ENCODE measurements at places on chromosomes 12 and 14.

GRCh38 chr12:65308601-65309071, 30.2 kb downstream of the MSRB3 start:
- DNase-seq: no peak

GRCh38 chr12:124642105-124642504, 74.7 kb upstream of the NCOR2 start:
- DNase-seq: no peak

DNA sequence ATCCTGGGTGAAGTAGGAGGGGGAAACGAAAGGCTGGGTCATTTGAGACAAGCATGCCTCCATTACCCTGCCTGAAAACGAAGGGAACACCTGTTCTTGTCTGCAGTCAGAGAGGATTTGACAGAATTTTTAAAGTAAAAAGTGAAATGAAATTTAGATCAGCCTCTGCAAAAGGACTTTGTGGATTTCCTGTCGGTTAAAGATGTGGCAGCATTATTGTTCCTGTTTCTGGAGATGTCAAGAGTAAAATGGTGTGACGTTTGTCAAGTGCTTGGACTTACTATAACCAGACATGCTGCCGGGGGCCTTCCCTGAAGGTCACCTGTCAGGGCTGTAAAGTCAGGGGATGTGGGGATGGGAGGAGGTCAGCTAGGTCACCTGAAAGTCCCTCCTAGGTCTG, 32.0 kb downstream of the NRXN3 start:
- DNase-seq: no peak

DNA sequence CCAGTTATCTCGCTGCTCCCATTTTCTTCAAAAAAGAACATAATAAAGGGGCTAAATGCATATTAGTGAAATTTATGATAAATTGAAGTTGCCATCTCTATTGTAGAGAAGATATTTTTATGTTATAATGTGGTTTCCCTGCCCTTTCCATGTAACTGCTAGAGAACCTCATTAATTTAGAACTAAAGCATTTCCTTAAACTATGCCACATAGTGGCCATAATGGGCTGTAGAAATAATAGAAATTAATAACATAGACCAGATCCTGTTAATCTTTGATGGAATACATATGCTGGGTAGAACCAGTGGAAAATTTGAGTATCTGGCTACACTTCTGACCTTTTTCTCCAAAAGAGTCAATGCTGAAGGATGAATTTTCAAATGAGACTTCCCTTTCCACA, 376.7 kb downstream of the PDZRN4 start:
- DNase-seq: no peak

DNA sequence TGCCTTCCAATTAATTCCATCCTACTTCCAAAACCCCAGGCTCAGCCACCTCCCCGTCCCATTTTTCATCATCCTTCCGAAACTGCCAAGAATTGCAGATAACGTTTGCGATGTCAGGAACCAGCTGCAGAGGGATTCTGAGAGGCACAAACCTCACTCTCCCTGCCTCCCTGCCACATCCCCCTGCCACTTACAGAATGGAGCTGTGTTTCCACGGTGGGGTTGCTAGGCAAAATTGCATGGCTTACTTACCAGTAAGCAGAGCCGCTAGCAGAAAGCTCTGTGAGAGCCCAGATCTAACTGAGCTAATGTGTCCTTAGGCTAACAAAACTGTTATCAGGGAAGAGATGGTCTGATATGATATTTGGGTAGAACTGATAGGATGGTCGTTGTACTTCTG, 127.4 kb downstream of the KCNK10 start:
- no peak for DNase-seq

- DNase-seq: no peak
Observed at GRCh38 chr12:123105211-123105826, 45.6 kb downstream of the PITPNM2 start.

DNA sequence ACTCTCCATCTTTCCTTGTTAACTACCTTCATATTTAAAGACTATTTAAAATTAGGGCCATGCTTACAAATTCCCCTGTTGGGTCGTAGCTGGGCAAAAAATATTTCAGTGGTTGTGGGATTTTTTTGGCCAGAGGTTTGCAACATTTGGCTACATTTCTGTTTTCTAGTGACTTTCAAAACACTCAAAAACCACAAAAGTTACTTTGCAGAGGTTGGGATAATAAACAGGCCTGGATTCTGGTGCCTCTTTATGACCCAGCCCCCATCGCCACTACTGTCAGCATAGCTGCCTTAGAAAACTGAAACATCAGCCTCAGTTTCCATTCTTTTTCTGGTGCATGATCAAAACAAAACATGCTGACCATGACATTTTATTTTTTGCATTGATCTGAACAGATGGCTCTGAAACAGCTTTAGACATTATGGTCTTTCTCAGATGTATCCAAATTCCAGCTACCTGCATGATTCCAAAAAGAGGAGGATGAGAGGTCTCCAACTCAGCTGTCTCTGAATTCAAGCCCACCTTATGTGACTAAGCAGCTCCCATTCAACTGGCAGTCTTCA, 5.2 kb downstream of the DPF3 start:
- no peak for DNase-seq

- no peak for DNase-seq
Observed at GRCh38 chr14:104879983-104880565, 15.0 kb downstream of the CEP170B start.

- no peak for DNase-seq
Observed at GRCh38 chr12:61536525-61536924, 723.7 kb upstream of the USP15 start.

GRCh38 chr12:91367234-91367849, 184.7 kb upstream of the DCN start:
- DNase-seq: no peak

- DNase-seq: no peak
Observed at GRCh38 chr12:30188602-30189326, 405.0 kb upstream of the TMTC1 start.

GRCh38 chr12:3310271-3311026, 180.6 kb upstream of the PRMT8 start:
- no peak for DNase-seq

DNA sequence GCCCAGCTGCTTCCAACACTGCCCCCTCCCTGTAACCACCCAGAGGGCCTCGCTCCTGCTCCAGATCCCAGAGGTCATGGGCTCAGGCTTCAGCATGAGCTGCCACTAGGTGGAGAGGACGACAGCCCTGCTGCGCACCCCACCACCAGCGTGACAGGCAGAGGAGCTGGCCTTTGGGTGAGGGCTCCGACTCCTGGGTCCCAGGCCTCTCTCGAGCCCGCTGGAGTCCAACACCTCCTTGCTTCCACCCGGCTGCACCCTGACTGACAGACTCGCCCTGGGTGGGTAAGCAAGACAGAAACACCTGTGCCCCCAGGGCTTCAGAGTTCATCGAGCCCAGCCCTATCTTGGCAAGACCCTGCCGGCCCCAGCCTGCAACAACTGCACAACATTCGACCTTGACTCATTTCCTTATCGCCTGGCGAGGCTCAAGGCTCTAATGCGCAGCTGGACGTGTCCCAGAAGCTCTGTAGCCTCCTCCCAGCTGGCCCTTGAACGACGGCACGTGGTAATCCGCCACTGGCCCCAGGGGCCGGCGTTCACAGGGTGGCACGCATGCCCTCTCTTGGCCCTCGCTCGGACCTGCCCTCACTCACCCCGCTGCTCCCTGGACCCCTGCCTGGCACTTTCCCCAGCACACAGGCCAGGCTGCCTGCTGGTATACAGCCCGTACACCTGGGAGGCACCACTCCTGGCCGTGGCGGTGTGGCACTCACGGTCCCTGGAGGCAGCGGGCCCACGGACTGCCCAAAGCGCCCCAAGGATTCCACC, 28.0 kb downstream of the VPS37B start:
- no peak for DNase-seq

DNA sequence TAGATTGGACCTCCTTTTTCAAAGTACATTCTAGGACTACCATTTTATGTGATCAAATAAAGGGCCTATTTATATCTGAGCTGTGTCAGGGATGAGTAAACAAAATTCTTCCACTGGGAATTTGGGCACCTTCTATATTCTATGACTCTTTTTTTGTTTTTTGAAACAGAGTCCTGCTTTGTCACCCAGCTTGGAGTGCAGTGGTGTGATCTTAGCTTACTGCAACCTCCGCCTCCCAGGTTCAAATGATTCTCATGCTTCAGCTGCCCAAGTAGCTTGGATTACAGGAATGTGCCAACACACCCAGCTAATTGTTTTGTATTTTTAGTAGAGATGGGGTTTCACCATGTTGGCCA, 64.8 kb downstream of the DRAM1 start:
- no peak for DNase-seq

DNA sequence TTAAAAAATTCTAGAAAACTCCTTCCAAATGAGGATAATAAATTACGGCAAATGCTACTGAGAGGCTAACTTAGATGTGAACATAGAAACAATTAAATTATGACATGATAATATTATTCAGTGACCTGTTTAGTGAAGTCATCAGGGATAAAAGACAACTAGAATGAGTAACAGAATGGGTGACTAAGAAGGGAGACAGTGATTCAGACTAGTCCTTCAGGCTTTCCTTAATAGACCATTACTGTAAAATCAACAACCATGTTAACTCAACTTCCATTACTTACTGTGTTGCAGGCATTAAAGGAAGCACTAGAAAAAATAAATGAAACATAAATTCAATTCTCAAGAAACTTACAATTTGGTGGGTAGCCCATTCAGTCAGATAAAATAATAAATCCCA, 543.9 kb upstream of the LRFN5 start:
- DNase-seq: peak; percentile 5

- DNase-seq: no peak
Observed at GRCh38 chr12:5014269-5014668, 29.4 kb upstream of the KCNA5 start.

DNA sequence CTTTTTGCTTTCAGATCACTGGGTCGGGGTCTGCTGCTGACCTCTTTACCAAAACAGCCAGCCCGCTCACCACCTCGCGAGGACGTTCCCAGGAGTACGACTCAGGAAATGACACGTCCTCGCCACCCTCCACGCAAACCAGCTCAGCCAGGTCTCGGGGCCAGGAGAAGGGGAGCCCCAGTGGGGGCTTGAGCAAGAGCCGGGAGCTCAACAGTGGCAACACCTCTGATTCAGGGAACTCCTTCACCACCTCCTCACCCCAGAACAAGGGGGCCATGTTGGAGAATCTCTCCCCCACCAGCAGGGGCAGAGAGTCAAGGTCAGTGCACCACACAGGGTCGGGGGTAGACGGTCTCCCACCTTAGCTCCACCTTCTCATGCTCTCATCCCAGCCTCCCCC, 33.4 kb upstream of the HSPB8 start:
- no peak for DNase-seq

- DNase-seq: no peak
Observed at GRCh38 chr12:61267474-61267873, 992.7 kb upstream of the USP15 start.

- no peak for DNase-seq
Observed at GRCh38 chr14:47739541-47739940, 64.1 kb upstream of the MDGA2 start.

GRCh38 chr14:99257122-99257672, 14.8 kb downstream of the BCL11B start:
- no peak for DNase-seq

- DNase-seq: no peak
Observed at GRCh38 chr14:21385188-21385904, 1.5 kb upstream of the SUPT16H start.

GRCh38 chr12:62934239-62934798, 631 bp downstream of the PPM1H start:
- DNase-seq: no peak

DNA sequence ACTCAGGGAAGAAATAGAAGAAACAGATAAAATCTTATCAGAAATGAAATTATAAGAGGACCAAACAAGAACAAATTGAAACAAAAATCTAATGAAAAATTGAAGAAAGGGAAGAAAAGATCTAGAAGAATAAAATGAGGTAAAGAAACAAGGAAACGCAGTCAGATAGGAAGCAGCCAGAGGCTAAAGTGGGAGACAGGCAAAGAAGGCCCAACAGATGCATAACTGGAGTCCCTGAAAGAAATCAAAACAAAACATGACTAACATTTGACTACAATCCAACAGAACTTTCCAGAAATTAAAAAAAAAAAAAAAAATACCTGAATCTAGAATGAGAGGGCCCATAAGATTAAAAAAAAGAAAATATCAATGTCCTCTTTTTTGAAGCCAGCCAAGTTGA, 65.6 kb downstream of the AMN start:
- no peak for DNase-seq

- no peak for DNase-seq
Observed at GRCh38 chr12:115968211-115968610, 309.3 kb downstream of the MED13L start.

DNA sequence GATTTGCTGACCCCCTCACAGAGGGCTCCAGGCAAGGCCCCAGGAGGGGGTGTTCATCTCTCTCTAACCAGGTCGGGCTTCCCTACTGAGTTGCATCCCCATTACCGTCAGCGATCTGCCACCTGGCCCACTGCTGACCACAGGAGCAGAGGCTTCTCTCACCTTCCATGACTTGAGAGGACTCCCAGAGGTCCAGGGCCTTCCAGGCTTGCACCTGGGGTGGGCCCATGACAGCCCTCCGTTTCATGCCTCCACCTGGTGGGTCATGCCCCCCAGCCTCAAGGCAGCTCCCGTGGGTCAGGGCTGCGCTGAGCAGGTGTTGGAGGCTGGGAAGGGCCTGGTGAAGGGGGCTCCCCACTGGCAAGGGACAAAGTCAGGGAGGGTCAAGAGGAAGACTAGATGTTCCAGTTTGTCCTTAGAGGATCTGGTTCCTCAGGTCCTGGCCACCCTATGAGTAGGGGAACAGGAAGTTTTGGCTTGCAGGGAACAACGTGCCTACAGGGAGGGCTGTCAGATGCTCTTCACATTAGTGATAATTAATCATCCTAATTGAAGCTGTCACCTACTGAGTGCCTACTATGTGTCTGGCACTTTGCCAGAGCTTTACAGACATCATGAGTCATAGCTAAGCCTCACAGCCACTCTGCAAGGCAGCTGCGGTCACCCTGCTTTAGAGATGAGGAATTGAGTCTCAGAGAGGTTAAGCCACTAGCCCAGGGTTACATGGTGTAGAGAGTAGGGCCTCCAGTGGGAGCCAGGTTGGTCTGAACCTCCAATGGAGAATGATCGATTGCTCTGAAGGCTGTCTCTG, 13.8 kb downstream of the NFKBIA start:
- no peak for DNase-seq

DNA sequence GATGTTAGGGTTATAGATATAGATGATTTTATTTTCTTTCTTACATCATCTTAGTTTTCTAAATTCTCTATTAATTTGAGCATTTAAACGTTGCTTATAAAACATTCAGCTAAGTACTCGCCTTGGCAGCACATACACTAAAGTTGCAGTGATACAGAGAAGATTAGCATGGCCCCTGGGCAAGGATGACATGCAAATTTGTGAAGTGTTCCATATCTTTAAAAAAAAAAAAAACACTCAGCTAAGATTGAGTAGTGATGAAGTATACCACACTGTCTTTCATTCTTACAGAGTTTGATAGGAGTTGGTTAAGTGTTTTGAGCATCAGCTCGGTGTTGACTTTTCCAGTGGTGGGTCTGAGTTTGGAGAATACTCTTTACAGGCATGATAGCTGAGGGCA, 72.3 kb downstream of the FRMD6 start:
- DNase-seq: no peak

GRCh38 chr12:24266982-24267381, 317.5 kb upstream of the SOX5 start:
- no peak for DNase-seq

GRCh38 chr12:31226639-31227038, 99.3 kb downstream of the SINHCAF start:
- DNase-seq: no peak

GRCh38 chr12:130634866-130635265, 81.2 kb downstream of the RIMBP2 start:
- no peak for DNase-seq
